ENCODE measurements at places on chromosomes 11 and 22. TPM values are rescaled to one million over a fixed set of nuclear protein-coding genes. Genes with fewer than 3 reads are reported as not detected.

PATE4 gene
- not detected for total RNA-seq

B3GAT1 gene
- 2.8 TPM for total RNA-seq

PPP6R2 gene
- total RNA-seq, result 54.1 TPM

PDGFD gene
- 53.1 TPM for total RNA-seq

TSPAN32 gene
- 0.33 TPM for total RNA-seq

THYN1 gene
- 73.9 TPM for total RNA-seq

NXPE1 gene
- 1.3 TPM for total RNA-seq

SLC25A45 gene
- total RNA-seq, result 9.1 TPM

ZDHHC24 gene
- 12.9 TPM for total RNA-seq

RAC2 gene
- total RNA-seq, result 11.5 TPM

CCDC73 gene
- 0.15 TPM for total RNA-seq

OR52A1 gene
- total RNA-seq, result not detected

OR5B12 gene
- not detected for total RNA-seq

AMOTL1 gene
- 35.5 TPM for total RNA-seq

TUBA8 gene
- 2.9 TPM for total RNA-seq

TEX12 gene
- total RNA-seq, result not detected

ELMOD1 gene
- total RNA-seq, result not detected

POLR2L gene
- 126 TPM for total RNA-seq

DEUP1 gene
- not detected for total RNA-seq

GRAP2 gene
- 8.0 TPM for total RNA-seq

TRPT1 gene
- 42.9 TPM for total RNA-seq
